ENCODE measurements at places on chromosomes 7 and 10.
A peak's percentile ranks its signal among the peaks of the same experiment; 100 is the strongest.

- peak; percentile 32 for DNase-seq
Observed at GRCh38 chr10:5840314-5841307, 27.4 kb upstream of the GDI2 start.

DNA sequence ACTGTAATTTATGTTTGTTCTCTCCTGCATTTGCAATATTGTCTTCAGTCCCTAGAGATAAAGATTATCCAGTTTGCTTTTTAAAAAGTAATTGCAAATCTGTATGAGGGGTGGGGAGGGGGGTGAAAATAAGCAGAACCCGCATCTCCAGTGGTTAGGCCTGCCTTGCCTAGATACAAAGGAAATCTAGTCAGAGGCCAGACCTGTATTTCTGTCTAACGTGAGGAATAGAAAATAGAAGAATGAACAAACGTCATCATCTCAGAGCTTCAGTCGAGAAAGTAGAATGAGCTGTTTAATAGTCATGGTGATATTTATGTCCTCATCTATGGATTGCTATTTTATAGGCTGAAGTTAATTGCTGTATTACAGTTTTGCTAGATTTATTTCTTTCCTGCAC, 284.2 kb downstream of the BICC1 start:
- DNase-seq = no peak

GRCh38 chr10:31830887-31831286, 97.7 kb downstream of the ARHGAP12 start:
- no peak for DNase-seq

GRCh38 chr7:31950091-31950755, 120.0 kb downstream of the PDE1C start:
- no peak for DNase-seq

GRCh38 chr7:137539111-137539715, 195.7 kb upstream of the PTN start:
- peak; percentile 75 for DNase-seq

- no peak for DNase-seq
Observed at GRCh38 chr10:132783165-132783939, 2.6 kb downstream of the NKX6-2 start.

DNA sequence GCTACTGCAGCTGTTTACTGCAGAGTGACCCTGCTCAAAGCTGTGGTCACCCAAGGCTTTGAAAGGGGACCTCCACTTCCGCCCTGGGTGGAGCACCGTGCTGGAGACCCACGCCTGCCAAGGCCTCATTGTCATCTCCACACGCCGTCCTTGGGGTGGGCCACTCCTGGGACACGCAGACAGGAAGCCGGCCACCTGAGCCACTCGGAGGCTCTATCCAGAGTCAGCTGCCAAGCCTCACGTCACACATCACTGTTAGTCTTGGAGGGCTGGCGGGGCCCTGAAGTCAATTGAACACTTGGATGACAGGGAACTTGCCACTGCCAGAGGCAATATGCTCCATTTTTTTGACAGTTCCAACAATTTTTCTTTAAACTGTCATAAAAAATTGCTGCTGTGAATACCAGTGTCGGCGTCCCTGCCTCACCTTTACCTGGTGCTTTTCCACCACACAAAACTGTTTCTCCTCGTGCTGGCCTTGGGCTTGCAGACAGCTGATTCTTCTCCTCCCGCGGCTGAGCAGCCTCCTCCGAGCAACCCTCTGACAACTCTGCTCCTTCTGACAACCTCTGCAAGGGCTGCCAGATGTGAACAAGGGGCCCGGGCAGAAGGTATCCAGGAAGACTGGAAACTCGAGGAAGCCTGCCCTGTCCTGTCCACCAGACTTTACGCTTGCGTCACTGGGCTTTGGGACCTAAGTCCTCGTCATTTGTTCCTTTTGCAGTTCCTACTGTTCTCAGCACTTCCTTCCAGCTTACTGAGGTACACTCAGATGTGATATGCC, 81.9 kb downstream of the EGFR start:
- no peak for DNase-seq

- DNase-seq = no peak
Observed at GRCh38 chr7:150842716-150843115, 9.6 kb upstream of the AOC1 start.

DNA sequence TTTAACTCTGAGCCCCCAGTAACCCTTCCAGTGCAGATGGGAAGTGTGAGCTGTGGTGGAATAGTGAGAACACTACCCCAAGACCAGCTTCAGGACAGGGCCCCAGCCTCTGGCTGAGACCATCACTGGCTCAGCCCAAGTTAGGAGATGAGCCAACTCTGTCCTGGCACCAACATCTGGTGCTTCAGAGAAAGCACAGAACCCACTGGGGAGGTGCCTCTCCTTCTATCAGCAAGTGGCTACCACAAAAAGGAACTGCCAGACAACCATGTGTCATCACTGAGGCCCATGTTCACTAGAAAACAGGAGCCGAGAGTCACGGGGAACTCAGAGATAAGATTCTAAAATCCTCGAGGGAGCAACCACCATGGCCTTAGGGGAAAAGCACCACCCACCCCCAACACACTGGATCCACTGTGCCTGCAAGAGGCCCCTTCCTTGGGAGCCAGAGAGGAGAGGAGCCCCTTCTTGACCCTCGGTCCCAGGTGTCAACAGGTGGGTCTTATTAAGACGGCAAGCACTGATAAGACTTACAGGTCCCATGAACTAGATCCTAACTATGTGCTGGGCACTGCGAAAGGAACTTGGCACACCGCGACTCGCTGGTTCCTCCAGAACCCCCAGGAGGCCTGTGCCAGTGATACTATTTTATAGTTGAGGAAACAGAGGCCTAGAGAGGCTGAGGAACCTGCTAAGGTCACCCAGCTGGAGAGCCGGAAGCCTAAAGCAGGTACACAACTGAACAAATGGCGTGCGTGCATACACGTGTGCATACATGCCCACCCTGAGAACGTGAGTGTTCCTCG, 102.7 kb downstream of the FAM53B start:
- DNase-seq = no peak

DNA sequence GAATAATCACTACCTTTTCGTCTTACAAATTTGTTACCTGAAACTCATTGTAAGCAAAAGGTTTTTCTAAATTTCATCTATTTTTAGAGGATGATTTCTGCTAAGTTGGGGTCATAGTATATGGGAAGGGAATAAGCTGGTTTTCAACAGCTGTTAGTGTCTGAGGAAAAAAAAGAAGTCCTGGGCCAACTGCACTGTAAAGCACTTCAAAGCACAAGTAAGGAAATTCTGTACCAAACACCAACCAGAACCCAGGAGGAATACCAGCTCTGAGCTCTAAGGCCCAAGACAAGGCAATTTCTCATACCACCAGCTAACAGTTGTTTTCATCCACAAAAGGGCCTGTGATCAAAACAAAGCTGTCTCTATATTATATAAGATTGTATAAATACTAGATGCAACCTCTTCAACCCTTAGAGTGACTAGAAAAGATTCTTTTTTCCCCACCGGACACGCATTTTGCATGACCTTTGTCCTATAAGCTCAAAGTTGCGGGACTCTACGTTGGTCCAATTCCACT, 6.1 kb upstream of the MEOX2 start:
- DNase-seq = no peak

- DNase-seq = no peak
Observed at GRCh38 chr10:106618646-106619045, 545.9 kb downstream of the SORCS1 start.

DNA sequence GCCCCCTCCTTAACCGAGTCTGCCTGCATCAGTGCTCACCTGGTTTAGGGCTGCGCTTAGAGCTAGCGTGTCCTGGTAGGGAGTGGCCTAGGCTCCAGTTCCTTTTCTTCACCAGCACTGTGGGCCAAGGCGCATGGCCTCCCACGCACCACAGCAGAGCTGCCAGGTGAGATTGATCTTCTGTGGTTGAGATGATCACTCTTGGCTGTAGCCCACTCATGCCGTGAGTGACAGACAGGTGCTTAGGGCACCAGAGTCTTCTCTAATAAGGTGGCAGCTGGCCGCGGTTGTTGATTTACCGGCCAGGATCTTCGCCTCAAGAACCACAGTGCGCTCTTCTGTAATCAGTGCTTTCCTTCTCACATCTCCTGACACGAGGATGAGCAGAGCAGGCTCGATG, 157.2 kb upstream of the INSYN2A start:
- DNase-seq = no peak

- no peak for DNase-seq
Observed at GRCh38 chr7:45873355-45873754, 473 bp upstream of the CCDC201 start.

All from skeletal muscle cell (primary cell).